ENCODE measurements at places on chromosomes 4 and X.

DNA sequence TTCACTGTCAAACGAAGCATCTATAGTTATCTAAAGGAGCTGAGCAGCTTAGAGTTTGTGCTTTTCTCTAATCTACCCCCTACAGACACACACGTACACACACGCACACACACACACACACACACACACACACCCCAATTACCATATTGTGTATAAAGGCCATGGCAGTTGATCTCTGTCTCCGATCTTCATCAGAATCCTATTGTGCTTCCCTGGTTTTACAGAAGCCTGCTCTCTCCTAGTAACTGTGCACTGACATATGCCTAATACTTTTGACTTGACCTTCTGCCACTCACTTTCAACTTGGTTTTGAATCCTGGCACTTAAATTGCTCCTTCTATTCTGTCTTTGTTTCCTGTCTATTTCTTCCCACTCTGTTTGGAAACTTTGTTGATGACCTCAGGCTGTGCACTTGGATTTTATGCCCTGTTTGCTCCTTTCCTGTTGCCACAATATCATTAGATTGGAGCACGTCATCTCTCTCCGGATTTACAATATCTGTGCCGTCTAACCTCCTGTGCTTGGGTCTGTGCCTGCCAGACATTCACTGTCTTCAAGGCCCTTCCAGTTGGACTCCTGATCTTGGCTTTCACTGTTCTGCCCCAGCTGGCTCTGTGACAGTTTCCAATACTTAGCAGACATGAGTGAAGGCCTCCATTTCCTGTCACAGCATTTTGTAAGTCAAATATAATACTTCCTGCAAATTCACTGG lies 928.1 kb downstream of the FAT4 start:
- DNase-seq, result no peak

- DNase-seq, result no peak
These were observed 7.2 kb upstream of the PRDM8 start for GRCh38 chr4:80189956-80190677.

GRCh38 chr4:2819244-2820215 lies 24.1 kb upstream of the ADD1 start:
- no peak for DNase-seq

GRCh38 chr4:143712155-143712550 lies 11.7 kb upstream of the FREM3 start:
- no peak for DNase-seq

DNA sequence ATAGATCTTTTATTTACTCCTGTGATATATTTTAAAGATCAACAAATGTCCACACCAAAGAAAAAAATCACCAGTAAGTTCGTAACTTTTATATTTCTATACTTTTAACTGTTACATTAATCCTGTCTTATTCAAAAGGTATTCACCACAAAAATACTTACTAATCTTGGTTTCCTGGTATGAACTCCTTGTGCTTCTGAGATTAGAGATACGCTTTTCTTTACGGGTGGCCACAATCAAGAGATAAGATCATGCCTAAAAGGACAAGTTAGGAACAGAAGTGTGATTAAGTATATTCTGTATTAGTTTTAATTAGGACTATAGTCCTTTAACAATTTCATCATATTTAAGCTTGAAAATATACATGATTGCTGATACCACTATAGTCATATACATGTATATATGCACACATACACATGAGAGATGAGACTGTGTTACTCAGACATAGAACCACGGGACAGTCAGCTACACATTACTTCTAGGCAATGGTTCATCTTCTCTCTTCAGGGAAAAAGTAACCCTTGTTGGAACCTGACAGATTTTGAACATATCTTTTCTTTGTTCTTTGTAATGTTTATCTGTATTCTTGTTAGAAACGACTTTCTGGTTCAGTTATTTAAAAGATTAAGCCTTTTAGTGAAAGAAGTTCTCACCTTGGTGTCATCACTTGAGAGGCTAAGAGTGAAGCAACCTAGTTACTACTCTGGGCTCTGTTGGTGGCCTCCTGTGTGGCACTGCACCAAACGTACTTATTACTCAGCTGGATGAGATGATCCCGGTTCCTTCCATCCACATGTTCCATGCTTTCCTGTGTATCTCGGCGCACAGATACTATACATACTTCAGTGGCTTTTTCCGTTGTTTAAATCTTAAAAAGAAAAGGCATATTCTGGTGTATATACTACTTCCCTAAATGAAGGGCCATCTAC lies 146.1 kb downstream of the CBR4 start:
- peak; percentile 50 for DNase-seq

GRCh38 chrX:14843666-14844065 lies 29.2 kb downstream of the FANCB start:
- DNase-seq, result no peak

GRCh38 chr4:6278801-6279197 lies 9.1 kb downstream of the WFS1 start:
- DNase-seq, result peak; percentile 58

Data from activated CD4-positive, alpha-beta T cell treated with anti-CD3 and anti-CD28 coated beads, Interleukin-10, Interleukin-2, amounts not matched to agents 100 ng/mL and 50 ng/mL, durations not matched to agents 16 hours and 8 hours (primary cell).